ENCODE measurements at places on chromosomes 13 and 19.

GRCh38 chr13:78680576-78681350 is 21.8 kb upstream of the OBI1 start:
- no peak for DNase-seq

DNA sequence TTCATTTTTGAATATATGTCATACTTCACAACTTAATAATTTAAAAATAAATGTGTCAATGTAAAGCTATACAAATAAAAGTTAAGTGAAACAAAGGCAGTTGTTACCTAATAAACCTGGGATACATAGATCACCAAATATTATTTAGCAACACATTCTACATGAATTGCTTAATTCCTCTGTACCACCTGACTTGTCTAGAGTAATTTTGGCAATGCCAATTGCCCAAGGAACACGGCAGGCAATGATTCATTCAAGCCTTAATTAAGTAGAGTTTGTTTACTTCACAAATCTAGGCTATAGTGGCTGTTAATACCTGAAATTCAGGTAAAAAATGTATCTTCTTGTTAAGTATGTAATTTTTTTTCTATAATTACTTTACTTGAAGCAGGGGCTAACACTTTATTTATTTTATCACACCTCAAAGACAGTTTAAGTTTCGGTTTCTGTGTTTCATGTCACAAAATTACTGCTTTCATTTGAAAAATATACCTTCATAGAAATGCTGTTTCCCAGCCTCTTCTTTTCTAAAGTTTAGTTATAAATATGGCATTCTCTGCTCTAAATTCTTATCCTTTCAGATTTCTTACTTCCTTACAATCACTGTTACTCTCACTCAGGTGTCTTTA is 705.7 kb downstream of the SLITRK5 start:
- no peak for DNase-seq

GRCh38 chr13:74889321-74889720 is 592.6 kb downstream of the TBC1D4 start:
- no peak for DNase-seq

DNA sequence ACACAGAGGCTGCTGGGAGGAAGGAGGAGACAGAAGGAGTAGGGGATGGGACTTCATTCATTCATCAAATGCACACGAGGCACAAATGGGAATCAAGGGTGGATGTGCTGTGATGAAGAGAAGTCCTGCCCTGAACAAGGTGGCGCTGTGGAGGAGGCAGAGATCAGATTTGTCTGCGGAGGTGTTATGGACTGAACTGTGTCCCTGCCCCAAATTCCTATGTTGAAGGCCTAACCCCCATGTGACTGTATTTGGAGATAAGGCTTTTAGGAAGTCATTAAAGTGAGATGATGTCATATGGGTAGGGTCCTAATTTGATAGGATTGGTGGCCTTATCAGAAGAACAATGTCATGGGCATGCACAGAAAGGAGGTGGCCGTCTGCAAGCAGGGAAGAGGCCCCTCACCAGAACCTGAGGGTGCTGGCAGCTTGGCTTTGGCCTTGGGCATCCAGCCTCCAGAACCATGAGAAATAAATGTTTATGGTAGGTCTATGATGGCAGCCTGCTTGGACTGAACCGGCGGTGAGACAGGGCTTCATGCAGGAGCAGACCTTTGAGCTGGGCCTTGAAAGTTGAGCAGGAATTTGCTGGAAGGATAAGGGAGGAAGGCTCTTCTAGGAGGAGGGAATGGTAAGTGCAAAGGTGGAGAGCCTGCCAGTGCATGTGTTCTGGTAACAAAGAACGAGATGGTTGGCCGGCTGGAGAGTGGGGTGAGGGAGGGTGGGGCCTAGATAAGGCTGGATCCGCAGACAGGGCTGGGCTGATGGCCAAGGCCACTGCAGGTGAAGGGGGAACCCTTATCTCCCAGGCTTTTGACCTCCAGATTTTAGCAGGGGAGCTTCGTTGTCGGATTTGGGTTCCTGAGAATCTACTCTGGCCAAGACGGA is 2.7 kb upstream of the CEBPA start:
- DNase-seq: no peak

DNA sequence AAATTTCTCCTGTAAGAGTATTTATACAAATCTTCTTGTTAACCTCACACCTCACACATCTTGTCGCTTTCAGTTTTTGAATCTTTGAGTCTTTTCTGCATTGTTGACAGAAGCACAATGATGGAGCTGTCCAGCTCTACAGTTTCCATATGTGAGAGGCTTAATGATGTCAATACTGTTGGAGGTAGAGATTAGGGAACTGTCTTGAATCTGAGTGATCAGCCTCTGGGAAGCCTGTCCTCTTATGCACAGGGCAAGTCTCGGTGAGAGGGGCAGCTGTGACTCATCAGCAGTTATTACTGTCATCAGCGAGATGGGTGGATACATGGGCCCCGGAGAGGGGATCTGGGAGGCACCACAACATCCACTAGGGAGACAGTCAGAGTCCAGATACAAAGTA is 4.6 kb upstream of the ITGBL1 start:
- DNase-seq: no peak

DNA sequence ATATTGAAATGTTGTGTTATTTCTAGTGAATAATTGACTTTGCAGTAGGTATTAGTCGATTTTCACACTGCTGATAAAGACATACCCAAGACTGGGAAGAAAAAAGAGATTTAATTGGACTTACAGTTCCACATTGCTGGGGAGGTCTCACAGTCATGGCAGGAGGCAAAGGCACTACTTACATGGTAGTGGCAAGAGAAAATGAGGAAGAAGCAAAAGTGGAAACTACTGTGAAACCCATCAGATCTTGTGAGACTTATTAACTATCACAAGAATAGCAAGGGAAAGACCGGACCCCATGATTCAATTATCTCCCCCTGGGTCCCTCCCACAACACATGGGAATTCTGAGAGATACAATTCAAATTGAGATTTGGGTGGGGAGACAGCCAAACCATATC is 9.9 kb upstream of the C5AR2 start:
- DNase-seq: no peak

GRCh38 chr13:43111559-43112400 is 88.4 kb downstream of the DNAJC15 start:
- no peak for DNase-seq

DNA sequence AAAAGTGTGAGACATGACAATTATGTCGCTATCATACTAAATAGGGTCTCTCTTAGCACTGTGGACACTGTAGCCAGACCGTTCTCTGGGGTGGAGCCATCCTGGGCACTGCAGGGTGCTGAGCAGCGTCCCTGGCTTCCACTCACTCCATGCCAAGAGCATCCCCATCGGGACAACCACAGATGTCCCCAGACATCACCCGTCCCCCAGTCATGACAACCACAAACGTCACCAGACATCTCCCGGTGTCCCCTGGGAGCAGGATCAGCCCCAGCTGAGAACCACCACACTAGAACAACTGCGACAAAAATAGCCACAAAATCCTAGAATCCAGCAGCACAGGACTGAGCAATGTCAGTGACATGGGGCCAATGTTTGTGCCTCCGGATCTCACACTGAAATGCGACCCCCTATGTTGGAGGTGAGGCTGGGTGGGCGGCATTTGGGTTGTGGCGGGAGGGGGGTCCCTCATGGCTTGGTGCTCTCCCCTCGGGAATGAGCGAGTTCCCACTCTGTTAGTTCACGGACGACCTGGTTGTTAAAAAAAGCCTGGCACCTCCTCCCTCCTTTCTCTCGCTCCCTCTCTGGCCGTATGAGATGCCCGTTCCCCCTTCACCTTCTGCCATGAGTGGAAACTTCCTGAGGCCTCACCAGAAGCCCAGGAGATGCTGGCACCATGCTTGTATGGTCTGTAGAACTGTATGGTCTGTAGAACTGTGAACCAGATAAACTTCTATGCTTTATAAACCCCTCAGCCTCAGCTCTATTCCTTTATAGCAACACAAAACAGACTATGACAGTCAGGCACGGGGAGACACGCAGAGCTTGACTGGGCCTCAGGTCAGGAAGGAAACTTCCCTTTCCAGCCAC is 93.9 kb downstream of the GADD45B start:
- no peak for DNase-seq

DNA sequence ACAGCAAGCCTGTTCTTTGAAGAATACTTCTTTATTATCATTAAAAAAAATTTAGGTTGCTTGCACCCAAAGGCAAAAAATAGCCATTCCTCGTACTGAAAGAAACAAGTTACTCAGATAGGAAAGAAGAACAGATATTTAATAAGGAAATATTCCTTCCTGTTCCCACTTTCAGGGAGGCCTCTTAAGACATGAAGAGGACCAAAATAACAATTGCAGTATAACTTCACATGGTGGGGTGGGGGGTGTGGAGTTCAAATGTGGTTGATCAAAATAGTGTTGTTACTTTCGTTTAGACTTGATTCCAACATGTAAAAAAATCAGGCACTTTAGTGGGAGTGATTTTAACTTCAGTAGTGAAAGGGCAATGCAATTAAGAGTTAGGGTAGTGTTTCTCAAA is 3.6 kb downstream of the RGCC start:
- no peak for DNase-seq

GRCh38 chr19:38849860-38850435 is at the start of gene HNRNPL:
TSS of gene HNRNPL (minus strand) at chr19:38849986. CDS start at chr19:38849966, 20 bp downstream.
- peak; percentile 99 for DNase-seq

DNA sequence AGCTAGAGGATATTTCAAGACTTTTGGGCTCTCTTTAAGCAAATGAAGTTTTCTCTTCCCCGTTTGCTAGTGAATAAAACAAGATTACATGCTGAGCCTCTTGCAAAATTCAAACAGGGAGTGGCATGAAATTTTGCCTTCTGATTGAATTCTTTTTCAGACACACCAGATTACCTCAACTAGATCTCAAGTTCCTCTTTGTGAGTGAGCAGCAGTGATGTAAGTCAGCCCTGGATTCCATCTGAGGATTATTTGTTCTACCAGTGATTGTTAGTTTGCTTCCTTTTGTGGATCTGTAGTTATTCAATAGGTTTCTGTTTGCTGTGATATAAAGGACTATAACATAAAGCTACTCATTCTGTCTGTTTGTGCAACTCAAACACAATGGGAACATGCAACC is 407.7 kb downstream of the LMO7 start:
- no peak for DNase-seq

DNA sequence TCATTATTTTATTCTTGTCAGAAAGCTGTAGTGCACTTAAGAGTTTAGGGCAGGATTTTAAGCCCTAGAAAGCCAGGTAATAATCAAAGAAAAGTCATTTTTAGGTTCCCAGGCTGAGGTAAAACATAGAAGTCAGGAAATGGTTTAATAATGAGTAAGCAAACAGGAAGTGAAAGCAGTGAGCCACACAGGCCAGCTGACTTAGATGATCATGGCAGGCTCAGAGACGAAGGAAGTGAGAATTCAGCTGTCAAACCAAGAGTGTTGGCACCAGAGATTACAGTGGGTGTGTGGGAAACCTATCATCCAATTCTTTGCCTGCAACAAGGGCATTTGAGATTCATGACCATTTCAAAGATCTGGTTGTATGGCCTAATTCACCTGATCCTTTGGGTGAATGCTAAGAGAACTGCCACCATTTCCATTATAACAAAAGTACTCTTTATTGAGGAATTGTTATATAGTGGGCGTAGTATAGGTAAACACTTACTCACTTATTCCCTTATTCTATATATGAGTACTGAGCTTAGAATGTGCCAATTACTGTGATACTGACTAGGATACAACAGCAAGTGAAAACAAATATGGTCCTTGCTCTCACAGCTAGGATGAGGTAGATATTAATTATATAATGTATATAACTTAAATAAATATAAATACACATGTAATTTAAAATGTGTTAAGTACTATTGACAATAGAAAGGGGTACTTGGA is 103.7 kb upstream of the EDNRB start:
- DNase-seq: no peak

GRCh38 chr13:110438211-110438610 is 123.3 kb downstream of the RAB20 start:
- no peak for DNase-seq

- no peak for DNase-seq
Measured at GRCh38 chr19:4069331-4069959, 2.7 kb upstream of the ZBTB7A start.

- DNase-seq: no peak
Measured at GRCh38 chr19:7668842-7669241, at the start of gene RETN. TSS of gene RETN (plus strand) at chr19:7669049. CDS start at chr19:7669327, 278 bp downstream.

GRCh38 chr13:49435992-49436391 is 7.9 kb downstream of the CAB39L start:
- DNase-seq: no peak

DNA sequence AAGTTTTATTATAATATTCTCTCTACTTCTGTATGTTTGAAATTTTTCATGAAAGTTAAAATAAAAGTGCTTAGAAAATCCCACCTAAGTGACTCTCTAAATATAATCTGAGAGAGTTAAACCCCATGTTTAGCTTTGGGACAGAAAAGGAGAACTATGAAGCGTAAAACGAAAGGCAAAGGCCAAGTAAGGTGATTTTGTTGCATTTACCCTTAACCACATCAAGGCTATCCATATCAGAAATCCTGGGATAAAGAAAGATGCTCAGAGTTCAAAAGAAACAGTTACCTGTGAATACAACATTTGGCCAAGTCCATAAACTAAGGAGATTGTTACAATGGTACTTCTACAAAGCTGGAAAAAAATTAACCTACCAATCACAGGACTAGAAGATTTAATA is 31.3 kb downstream of the UBL3 start:
- DNase-seq: no peak

- no peak for DNase-seq
Measured at GRCh38 chr19:2233601-2234280, 2.4 kb downstream of the PLEKHJ1 start.

GRCh38 chr19:49019242-49019932 is 2.5 kb upstream of the LHB start:
- DNase-seq: peak; percentile 37

- DNase-seq: no peak
Measured at GRCh38 chr19:3189702-3190469, 4.2 kb downstream of the NCLN start.

- no peak for DNase-seq
Measured at GRCh38 chr13:38685974-38686576, 802 bp upstream of the FREM2 start.

- no peak for DNase-seq
Measured at GRCh38 chr13:79435561-79435990, 29.5 kb upstream of the RBM26 start.

- DNase-seq: no peak
Measured at GRCh38 chr19:10640361-10640760, 13.8 kb upstream of the ILF3 start.

DNA sequence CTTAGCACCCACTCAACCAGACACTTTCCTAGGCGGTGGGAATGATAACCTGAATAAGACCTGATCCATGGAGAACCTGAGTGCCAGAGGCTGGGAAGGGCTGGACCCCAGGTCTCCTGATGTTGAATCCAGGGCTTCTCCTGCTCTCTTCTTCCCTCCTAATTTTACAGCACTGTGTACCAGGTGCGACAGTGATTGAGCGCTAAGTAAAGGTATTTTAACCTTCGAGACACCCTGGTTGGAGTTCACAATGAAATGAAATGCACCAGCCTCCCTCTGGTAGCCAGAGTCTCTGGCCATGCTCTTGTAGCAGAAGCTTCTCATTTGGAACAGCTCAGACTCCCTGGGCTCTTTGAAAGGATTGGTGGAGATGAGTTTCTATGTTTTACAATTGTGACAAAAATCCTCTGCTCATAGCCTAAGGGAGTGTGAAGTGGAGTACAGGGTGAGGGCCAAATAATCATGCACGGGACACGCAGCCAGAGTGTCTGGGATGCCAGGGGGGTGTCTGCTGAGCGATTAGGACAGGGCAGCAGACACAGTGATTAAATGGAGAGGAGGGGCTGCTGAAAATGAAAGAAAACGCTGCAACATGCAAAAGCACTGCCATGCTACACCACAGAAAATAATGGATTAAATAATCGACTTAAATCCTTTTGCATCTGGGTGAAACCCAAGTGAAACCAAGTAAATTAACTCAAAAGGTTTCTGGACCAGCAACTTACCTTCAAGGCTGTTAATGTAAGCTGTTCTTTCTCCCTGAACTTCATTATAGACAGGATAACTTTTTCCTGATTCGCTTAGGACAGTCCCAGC is 83.8 kb downstream of the FAM216B start:
- no peak for DNase-seq
